NCI-H146 (cell line): ENCODE measurements at places on chromosomes 3 and 15.

DNA sequence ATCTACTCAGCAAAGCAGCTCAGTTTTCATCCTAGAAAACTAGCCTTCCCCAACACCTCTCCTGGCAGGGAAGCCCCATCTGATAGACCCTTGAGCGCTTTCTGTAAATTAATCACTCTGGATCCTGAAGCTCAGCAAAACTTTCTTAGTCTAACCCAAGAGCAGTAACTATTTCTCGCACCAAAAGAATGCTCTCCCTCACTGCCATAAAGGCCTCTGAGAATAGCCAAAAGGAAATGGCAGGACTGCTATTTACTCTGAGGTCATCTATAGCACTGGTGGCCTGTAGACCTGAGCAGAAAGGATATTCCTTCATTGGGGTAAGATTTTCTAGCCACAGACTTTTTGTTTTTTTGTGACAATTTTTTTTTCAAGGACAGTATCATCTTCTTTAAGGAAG is 345.8 kb upstream of the ADAMTS9 start:
- no peak for DNase-seq

GRCh38 chr3:185081521-185081920 is 71.3 kb downstream of the C3orf70 start:
- no peak for DNase-seq

DNA sequence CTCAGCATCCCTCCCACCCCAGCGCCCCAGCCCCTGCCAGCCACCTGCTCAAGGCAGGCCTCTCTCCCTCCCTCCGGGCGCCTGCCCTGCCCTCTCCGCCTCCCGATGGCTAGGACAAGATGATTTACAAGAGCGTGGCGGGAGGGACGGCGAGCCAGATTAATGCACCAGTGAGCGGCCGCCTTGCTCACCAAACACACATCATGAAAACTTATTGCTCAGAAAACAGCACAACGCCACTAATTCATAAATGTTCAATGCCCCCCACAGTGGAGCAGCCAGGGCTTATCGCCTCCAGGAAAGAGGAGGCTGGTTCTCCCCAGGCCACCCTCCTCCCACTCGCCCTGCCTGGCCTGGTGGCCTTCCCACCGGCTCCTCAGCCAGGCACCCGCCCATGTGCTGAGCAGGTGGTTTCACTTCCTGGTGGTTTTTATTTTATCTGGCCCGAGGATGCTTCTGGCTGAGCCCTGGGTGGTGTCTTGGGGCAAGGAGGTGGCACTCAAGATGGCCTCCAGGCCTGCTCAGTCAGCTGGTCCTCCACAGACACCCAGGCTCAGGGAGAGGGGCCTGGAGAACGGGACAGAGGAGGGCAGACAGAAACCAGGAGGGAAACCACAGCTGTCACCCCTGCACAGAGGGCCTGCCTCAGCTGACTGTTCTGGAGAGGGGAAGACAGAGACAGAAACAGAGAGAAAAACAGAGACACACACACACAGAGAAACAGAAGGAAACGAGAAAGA is 284.9 kb downstream of the UACA start:
- peak; percentile 11 for DNase-seq

- DNase-seq: no peak
Measured at GRCh38 chr15:72961346-72961745, 90.9 kb upstream of the NEO1 start.

DNA sequence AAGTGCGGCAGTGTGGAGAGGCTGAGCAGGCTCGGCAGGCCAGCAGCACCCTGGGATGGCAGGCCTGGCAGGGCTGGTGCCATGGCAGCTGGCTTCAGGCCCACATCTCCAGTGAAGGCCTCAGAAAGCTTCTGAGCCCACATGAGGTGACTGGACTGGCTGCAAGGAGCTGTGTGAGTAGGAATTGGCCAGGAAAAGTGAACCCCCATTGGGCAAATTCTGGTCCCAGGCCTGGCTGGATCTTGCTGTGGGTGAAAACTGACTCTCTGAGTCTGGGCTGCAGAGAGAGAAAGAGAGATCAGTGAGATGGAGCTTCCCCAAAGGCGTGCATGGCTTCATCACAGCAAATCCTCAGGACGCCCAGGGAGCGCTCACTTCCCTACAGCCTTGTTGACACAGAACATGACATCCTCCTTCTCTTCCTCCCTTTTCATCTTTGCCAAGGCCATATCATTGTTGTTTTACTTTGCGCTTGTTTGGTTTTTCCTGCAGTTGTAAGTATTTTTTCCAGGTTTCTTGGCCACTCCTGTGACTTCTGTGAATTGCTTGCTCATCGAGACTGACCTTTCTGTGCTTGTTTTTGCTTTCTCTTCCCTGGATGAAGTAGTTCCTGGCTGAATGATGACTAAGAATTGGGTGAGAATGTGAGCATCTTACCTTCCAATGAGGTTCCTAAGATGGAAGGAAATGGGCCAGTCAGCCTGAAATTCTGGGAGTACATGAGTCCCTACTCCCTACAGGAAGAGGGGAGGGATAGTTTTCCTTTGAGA is 299.1 kb downstream of the TLE3 start:
- DNase-seq: no peak

DNA sequence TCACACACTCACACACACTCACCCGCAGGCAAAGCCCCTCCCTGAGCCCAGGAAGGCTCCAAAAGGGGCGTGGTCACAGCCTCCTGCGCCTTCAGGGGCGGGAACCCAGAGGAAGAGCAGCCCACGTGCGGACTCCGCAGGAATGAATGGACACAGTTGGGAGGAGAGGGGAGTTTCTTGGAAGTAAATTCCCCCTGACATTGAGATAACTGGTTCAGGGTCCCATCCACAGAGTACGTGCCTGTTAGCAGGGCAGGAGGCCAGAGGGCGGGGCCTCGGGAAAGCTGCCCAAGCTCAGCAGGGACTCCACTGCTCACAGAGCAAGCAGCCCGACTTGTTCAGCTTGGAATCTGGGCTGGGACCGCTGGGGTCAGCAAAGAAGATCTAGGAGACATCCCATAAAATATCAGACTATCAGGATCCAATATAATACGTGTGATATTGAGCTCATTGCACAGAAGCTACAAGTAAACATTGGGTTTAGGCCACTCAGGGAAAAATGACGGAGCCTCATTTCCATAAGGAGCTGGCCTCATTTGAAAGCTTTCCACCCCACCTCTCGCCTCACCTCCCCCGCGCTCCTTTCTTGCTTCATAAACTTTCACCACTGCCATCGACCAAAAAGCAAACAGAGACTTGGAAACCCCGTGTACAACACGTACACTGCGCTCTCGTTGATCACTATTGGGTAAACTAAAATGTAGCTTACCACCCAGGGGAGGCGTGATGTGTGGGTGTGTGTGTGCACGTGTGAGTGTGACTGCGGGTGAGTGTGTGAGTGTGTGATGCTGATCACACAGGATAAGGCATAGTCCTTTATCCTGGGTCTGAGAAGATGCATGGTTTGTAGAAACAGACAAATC is 36.0 kb downstream of the TM2D3 start:
- peak; percentile 42 for DNase-seq

- no peak for DNase-seq
Measured at GRCh38 chr3:155488671-155489070, 195.2 kb upstream of the STRIT1 start.

- DNase-seq: no peak
Measured at GRCh38 chr3:162143180-162143579, 646.6 kb downstream of the OTOL1 start.

DNA sequence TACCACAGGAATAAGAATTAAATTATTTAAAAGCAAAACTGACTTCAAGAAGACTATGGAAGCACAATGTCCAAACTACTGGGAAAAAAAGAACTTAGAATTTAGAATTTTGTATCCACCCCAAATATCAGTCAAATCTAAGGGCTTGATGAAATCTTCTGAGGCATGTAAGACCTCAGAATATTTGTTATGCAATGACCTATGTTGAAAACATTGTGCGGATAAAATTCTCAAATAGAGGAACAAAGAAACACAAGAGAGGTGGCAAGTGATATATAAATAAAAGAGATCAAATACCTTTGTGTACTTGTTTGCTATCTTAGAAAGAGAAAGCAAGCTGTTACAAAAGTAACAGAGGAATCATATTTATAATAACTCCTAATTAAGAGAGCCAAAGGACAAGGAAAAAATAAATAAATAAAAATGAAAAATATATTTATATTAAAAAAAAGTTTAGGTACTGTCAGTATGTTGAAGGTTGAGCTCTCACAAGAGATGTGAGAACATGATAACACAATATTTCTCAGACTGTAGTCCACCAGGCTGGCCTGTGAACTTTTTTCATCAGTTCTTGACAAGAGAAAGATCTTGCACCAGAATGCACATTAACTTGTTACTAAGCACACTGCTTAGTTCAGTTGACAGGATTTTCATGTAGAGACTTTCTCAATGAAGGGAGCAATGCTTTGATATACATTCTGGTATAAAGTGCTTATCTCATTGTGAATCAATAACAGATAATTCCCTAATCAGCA is 50.0 kb downstream of the CPA3 start:
- DNase-seq: no peak

- no peak for DNase-seq
Measured at GRCh38 chr3:173644086-173645082, 246.8 kb downstream of the NLGN1 start.

DNA sequence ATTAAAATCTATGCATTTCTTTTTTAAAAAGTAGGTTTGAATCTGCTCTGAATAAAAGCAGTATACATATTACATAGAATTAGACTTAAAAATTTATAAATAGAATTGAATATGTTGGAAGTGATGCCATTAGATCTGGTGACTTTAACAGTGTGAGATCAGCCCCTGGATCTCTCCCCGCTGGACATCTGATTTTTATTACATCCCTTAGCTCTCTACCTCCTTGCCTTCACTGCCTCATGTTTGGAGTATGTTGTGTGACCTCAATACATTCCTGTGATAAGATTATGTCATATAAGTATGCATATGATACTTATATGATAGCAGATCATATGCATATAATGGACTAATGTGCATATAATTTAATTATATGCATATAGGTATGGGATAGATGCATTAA is 643.4 kb upstream of the NR2F2 start:
- DNase-seq: no peak

DNA sequence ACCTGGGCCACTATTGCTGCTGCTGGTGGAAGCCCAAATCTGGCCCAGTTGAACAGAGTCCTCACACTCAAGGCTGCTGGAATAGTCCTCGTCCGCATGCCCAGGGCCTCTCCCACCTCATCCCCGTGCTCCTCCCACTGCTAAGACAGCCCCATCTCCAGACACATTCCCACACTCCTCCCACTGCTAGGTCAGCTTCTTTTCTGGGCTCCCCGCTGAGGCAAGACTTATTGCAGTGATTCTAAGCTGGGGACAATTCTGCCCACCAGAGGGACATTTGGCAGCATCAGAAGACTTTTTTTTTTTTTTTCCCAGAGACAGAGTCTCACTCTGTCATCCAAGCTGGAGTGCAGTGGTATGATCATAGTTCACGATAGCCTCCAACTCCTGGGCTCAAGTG is 35.1 kb downstream of the POC1A start:
- DNase-seq: no peak

- DNase-seq: peak; percentile 50
Measured at GRCh38 chr15:58771621-58772250, 634 bp downstream of the MINDY2 start.

DNA sequence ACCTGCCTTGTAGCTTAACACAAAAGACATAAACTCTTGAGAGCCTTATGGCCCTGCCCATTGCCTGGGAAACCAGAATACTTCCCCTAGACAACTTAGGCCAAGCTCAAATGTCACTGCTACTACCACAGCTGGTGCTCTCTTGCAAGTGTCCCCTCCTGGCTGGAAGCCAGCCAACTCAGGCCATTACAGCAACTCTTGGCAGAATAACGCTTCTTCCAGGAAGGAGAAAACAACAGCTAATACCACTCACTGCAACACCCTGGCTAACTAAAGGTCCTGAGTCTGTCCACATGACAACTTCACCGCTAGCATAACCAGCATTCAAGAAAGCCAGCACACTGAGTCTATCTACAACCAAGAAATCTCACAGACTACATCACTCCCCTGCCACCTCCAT is 5.1 kb upstream of the B4GALT4 start:
- no peak for DNase-seq

DNA sequence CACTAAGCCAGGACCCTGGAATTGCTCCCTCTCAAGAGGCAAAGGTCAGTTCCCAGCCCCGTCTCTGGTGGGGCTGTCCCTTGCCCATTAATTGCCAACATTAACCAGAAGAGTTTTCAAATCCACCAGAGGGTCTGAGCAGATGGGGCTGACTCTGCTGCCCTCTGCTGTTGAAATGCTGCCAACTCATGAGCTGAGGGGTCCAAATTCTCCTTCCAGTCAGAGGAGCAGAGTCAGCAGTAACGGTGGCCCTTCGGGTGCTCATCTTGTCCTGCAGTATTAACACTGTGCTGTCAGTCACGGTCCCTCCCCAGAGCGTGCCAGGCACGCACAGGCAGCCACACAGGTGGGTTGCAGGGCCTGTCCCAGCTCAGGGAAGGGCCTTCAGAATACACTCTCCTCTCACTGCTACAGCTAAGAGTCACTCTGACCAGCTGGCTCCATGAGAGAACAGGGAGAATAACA is 10.7 kb upstream of the SPTBN5 start:
- peak; percentile 31 for DNase-seq

- DNase-seq: no peak
Measured at GRCh38 chr3:107328069-107328468, 49.2 kb upstream of the CCDC54 start.

- no peak for DNase-seq
Measured at GRCh38 chr3:126107957-126108675, 24.2 kb upstream of the SLC41A3 start.

- no peak for DNase-seq
Measured at GRCh38 chr15:81983497-81983896, 62.3 kb downstream of the MEX3B start.

DNA sequence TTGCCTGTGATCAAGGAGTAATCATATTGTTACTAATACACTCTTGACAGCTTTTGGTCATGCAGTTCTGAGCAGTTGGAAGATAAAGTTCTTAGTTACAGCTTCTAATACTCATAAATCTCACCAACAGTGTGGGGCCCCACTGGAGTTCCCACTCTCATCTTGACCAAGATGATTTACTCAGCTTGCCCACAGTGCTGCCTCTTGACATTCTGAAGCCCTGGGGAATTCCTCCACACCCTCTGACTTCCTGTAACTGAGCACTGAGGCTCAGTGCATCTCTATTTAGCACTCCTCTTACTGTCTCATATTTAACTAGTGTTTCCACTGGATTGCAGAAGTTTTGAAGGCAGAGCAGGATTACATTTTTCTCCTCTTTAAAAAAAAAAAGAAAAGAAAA is 1.9 kb upstream of the ARL6IP5 start:
- no peak for DNase-seq

- DNase-seq: no peak
Measured at GRCh38 chr3:183370391-183370790, 58.0 kb downstream of the MCF2L2 start.
